ENCODE measurements at places on chromosomes 5 and 9. TPM values are rescaled to one million over a fixed set of nuclear protein-coding genes. Genes with fewer than 3 reads are reported as not detected.

Gene ADAMTS2
- total RNA-seq: 49.8 TPM

Gene DHX29
- total RNA-seq: 27.0 TPM

Gene MYOZ3
- 14.1 TPM for total RNA-seq

Gene BTNL8
- total RNA-seq: 0.29 TPM

Gene ST6GALNAC6
- 125 TPM for total RNA-seq

Gene GNA14
- 7.2 TPM for total RNA-seq

All from aorta (tissue), 5 donors.